ENCODE measurements at places on chromosomes 5 and 9.

DNA sequence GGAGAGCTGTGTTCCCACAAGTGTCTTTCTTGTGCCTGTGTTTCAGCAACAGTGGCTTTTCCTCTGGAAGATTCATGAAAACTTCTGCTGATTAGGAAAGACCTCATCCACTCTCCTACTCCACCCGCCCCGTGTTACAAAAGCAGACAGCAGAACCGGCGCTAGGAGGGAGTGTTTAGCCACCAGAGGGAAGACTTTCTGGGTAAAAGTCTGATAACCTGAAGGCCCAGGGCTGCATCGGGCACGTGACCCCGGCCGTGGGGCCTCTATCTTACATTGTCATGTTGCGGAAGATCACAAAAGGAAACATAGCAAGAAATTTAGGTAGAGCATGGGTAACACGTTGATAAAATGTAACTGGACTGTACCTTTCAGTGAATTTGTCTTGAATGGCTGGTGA lies 32.0 kb upstream of the DMRT2 start:
- DNase-seq, result no peak

DNA sequence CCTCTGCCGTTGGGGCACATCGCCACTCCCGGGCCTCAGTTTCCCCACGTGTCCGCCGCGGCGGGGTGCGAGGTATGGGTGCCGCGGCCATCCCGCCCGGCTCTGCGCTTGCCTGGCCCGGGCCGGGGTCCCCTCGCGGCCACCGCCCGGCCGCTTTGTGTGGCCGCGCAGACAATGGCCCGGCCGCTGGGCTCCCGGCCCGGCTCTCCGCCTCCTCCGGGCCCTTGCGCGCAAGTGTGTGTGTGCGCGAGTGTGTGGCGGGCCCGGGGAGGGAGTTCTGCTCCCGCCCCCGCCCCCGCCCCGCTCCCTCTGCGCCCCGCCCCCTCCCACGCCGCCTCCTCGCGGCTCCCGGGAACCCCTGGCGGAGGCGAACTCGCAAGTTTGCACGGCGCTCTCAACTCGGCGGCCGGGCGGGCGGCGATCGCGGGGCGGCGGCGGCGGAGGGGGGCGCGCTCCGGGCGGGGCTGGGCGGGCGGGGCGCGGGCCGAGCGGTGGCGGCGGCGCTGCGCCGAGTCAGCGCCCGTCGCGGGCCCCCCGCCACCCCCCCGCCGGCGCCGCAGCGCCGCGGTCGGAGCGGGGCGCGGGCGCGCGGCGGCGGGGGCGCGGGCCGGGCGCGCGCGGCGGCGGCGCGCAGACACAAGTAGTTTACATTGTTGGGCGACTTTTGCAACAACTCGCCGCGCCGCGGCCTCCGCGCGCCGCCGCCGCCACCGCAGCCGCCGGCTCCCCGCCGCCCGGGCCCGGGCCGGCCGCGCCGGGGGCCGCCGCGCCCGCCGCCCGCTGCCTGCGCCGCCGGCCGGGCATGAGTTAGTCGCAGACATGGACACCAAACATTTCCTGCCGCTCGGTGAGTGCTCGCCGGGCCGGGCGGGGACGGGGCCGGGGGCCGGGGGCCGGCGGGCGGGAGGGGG lies at the start of gene RXRA:
Gene RXRA (plus strand): TSS at position 643 of the 911 bp plus-strand sequence. CDS start 177 bp downstream, at position 820.
- DNase-seq, result peak; percentile 77

DNA sequence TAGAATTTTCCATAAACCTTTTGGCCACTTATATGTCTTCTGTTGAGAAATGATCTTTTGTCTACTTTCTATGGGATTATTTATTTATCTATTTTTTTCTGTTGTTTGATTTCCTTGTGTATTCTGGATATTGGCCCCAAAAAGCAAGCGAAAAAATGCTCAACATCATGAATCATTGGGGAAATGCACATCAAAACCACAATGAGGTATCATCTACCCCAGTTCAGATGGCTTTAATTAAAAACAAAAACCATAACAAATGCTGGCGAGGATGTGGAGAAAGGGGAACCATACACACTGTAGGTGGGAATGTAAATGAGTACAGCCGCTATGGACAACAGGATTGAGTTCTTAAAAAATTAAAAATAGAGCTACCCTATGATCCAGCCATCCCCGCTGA lies 125.0 kb upstream of the LPCAT1 start:
- DNase-seq, result no peak

- DNase-seq, result no peak
Measured at GRCh38 chr5:167944121-167944852, 347.2 kb upstream of the WWC1 start.

DNA sequence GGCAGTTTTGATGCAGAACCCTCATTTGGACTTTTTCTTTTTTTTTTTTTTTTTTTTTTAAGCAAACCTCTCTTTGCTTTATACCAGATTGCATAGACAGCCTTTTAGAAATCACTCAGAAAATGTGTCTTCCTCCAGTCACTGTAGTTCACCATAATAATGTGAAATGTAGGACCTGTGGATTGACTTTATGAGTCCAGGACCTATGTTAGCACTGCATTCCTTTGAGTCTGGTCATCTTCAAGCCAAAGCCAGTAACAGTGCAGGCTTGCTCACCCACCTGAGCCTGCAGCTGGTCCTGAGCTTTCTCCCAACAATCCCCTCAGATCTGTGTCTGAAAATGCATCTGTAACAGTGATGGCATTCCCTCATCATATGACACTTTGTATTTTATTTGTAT lies 110.7 kb upstream of the NFIL3 start:
- no peak for DNase-seq

DNA sequence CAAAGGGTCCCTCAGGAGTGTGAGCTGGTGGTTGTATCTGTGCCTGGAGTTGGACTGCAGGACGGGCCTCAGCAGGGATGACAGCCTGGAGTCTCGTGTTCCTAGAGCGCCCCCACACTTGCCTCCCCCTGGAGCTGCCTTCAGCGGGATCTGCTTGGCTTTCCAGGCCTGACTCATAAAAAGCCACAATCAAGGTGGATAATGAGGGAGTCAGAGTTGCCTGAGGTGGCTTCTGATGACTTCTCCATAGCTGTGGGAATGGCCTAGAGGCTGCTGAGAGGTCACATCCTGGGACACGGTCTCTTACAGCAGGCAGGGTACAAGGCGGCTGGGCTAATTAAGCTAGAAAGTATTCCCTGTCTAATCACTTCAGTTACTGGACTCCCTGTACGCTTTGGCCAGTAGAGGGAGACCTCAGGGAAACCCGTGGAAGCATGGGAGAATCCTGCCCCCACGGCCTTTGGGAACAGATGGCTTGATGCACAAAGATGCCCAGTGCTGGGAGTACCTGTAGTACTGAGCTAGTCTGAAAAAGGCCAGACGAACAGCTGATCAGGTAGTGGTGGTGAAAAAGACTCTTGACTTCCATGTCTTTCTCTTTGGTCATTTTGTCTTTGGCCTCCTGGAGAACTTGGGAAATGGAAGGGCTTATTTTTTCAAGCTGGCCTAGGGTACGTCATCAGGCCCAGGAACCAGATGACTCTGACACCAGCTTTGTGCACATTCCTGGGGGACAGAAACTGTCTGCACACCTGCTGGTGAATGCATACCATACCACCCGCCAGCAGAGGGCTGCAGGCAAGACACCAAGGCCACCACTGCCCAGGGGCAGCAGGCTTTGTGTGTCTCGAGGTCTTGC lies 16.1 kb upstream of the FRRS1L start:
- DNase-seq, result no peak

- DNase-seq, result no peak
Measured at GRCh38 chr5:121667292-121667691, 184.4 kb upstream of the FTMT start.

DNA sequence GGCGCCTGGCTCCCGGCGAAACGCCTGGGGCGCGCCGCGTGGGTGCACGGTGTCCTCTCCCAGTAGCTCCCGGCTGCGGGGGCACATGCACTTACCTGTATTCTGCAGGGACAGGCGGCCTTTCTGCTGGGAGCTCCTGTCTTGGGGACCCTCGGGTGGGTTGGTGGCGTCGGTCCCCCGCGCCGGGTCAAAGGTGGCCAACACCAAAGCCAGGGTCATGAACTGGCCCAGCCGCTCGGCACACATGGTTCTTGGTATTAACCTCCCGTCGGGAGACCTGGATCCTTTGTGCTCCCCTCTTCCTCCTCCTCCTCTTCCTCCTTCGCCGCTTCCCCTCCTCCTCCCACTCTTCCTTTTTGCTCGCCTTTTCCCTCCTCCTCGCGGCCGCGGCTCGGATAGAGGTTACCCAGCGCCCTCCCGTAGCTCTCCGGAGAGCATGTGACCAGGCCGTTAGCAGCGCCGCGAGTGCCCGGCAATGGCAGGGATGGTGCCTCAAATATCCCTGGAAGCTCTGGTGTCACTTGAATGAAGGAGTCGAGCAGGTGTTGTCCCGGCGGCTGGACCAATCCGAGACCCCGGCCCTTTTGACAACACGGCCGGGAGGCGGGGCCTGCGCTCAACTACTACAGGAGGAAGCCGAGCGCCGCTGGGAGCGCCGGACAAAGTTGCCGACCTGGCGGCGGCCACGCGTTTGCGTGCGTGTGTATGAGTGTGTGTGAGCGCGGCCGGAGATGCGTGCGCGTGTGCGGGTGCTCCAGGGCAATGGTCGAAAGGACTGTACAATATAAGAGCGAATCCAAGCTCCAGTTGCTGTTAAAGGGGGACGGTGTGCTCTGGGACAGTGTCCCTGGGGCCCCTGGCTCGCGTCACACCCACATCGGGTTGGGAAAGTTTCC lies at the start of gene STC2:
Gene STC2 (minus strand): TSS at position 467 of the 896 bp plus-strand sequence. CDS start 221 bp downstream, at position 246.
- DNase-seq, result no peak

- DNase-seq, result no peak
Measured at GRCh38 chr5:43601454-43602260, 1.3 kb upstream of the NNT start.

- DNase-seq, result no peak
Measured at GRCh38 chr5:77235846-77236721, 25.6 kb downstream of the PDE8B start.

DNA sequence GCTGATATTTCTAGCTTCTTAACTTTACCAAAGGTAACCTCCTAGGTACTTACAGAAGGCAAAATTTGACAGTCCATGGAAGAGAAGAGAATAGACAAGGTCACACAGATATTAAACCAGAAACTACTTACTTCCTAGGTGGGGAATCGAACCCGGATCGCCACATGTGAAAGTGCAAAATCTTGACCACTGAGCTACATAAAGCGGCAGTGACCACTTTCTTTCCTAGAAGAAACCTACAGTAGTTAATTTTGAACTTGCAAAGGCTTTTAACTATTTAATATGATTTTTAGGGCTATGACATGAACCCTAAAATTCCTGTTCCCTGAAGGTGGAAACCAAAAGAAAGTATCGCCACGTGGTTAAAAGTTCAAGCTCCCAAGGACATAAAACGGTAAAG lies 20.3 kb upstream of the ATOSB start:
- no peak for DNase-seq

GRCh38 chr5:153562189-153562588 lies 71.7 kb downstream of the GRIA1 start:
- DNase-seq, result no peak

- no peak for DNase-seq
Measured at GRCh38 chr5:86118542-86118941, 499.2 kb upstream of the COX7C start.

DNA sequence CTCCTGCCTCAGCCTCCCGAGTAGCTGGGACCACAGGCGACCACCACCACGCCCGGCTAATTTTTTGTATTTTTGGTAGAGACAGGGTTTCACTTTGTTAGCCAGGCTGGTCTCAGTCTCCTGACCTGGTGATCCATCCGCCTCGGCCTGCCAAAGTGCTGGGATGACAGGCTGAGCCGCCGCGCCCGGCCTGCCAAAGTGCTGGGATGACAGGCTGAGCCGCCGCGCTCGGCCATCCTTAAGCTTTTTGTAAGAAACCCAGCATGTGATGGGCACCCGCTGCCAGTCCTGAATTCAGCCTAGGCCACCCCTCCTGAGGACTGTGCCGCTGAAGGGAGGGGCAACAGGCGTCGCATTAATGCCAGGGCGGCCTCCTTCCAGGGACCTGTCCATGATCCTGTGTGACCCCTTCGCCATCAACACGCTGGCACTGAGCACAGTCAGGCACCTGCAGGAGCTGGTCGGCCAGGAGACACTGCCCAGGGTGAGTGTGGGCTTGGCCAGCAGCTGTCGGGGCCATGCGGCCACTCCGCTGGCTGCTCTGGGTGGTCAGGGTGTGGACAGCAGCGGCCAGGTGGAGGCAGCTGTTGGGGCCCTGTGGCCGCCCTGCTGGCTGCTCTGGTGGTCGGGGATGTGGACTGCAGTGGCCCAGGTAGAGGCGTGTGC lies 10.5 kb downstream of the NELFB start:
- DNase-seq, result no peak

DNA sequence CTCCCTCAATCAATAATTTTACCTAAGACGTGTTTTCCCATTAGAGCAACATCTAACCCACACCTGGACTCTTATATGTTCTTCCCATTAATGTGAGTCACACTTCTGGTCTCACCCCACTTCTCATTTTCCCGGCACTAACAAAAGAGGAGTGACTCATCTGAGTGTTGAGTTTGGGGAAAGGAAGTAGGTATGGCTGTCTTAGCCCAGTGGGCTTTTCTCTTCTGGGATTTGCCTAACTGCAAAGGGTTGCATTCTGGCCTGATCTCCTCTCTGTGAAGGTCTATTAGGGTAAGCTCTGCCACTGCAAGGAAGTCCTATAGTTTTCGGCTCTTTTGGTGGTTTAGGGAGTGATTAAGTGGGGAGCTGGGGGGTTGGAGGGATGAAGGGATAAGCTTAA lies 195.6 kb downstream of the KIAA0825 start:
- no peak for DNase-seq

DNA sequence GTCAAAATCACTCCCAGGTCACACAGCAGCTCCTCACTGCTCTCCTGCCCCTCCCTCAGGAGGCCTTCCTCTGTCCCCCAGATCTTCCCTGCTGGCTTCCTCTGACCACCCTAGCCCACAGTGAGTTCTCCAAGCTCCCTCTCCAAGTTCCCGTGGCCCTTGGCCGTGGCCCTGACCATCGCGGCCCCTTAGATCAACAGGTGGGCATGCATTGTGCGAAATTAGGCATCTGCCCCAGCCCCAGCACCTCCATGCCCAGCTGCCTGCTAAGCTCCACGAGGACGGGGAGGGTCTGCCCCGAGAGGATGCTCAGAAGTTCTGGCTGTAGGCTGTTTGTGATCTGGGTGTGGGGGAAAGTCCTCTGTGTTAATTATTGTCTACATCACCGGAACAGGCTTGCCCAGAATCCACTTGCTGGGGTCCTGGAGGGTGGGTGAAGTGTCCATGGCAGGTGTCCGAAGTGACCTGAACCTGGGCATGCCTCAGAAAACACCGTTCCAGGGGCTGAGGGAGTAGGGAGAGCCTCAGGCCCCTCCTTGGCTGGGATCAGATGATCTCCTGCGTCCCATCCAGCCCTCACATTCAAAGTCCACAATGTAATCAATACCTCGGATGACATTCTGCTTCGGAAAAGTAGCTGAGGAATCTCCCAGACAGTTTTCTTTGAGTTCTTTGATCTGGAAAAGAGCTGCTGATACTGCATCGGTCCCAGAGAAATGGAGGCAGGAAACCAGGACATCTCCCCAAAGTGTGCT lies 194.8 kb downstream of the PAX5 start:
- DNase-seq, result no peak
